ENCODE measurements at places on chromosomes 13 and 19.

DNA sequence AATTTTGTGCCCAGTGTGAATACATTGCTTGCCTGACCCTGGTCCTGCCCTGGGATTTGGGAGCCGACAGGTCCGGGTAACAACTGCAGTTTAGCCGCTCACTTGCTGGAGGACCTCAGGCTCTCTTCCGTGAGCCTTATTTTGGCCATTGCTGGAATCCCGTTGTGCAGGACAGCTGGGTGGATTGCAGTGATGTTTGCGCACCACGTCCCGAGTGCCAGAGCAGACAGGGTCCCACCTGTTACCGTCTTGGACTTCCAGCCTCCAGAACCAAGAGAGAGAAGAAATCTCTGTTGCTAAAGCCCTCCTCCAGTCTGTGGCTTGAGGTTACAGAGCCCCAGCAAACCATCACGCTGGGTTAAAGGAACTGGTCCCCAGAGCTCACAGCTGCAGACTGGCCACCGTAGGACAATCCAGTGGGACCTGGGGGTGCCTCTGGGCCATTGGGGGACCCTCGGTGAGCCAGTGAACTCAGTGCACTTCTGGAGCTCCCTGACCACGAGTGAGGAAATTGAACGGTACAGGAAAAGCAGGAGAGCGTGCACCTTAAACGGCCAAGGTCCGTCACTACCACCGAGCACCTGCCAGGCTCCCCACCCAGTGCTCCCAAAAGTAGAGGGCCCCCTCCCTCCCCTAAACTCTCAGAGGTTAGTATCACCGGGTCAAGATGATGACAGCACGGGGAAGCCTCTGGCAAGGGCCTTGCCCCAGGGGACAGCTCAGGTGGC, 92.9 kb downstream of the GNG7 start:
- no peak for DNase-seq

- DNase-seq: no peak
Measured at GRCh38 chr13:36891752-36892151, 28.3 kb downstream of the SMAD9 start.

DNA sequence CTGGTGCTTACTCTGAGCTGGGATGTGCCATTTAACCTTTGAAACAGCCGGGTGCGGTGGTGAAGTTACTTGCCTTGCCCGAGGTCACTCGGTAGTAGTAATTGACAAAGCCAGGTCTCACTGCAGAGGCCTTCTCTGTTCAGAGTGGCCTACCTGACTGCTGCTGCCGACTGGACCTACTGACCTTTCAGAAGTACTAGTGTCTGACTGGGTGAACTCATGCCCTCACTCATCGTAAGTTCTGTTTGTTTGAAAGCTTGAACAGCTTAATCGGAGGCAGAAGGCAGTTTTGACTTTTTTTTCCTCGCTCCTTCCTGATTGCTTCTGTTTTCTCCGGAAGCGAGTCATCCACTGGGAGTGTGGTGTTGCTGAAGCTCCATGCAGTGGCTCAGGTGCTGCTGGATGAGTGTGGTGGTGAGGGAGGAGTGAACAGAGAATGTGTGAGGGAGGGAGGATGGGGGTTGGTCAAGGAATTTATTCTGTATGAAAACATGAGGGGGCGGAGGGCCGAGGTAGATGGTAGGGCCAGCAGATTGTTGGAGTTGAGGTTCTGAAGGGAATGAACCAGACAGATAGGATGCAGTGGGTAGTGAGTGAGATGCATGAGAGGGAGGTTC, 2.7 kb downstream of the SPINT2 start:
- DNase-seq: no peak

- DNase-seq: no peak
Measured at GRCh38 chr13:37531049-37531448, 67.5 kb downstream of the POSTN start.

GRCh38 chr19:4233282-4233853, 4.0 kb downstream of the EBI3 start:
- peak; percentile 52 for DNase-seq

DNA sequence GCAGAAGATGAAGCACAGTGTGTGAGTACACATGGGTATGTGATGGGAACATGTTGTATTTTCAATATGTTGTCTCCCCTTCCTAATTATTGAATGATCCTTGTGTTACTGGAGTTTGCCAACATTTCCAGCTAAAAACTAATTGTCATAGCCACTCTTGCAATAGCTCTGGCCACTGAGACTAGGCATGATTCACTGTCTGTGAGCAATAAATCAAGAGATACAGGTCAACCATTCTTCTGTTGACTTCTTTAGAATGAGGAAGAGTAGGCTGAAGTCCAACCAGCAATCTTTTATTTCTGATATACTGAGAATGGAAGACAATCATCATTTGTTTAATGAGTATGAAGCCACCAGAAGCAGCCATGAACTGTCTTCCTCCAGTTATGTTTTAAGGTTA, 413.9 kb downstream of the SLITRK5 start:
- no peak for DNase-seq

- DNase-seq: no peak
Measured at GRCh38 chr19:50926144-50926543, 14.9 kb upstream of the KLK4 start.

DNA sequence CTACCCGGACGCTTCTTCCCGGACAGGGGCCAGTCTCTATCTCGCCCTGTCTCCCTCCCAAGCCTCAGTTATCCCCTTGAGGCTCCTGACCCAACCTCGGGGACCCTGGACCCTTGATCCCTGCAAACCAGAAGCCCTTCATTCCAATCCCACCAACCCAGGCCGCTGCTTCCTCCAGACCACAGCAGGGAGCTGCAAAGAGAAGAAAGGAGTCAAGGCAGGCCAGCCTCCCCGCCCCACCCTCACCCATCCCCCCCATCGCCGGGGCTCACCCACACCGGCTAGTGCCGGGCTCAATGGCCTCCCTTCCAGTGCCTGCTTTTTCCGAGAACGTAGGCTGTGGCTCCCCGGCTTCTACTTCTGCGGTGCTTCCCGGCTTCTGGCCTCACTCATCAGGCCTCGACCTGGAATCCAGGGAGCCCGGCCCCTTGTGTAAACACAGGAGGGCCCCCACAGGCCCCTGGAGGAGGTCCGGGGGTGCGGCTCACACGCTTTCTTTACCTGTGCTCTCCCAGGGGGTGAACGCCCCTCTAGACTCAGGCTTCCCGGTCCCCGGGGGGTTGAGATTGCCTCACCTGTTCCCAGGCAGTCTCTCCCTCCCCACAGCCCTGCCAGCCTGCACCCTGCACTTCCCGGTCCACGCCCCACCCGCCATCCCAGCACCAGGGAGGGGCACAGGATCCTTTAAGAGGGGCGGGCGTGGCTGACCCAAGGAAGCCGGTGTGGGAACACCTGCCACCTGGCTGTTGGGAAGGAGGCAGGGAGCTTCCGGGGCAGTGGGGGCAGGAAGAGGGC, at the start of gene FAM83E:
TSS of gene FAM83E (minus strand) at position 641 of the 795 bp plus-strand sequence. CDS start 1,704 bp downstream, outside the sequence.
- DNase-seq: no peak

GRCh38 chr19:57818378-57818777, 3.7 kb upstream of the ZNF552 start:
- no peak for DNase-seq

DNA sequence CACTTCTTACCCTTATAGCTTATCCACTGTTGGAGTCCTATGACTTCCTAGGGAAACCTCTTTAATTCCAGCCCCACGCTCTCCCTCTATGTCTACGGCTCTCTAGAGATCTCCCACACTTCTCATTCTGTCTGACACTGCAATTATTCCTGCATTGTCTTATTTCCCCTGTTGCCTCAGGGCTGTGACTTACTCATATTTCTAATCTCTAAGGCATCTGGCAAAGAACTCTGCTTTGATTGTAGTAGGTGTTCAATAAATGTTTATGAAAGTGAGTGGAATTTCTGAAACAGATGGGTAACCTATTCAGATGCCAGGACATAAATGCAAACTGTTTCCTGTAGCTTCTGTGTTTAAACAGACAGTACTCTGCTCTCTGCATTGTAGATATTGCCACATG, 102.4 kb upstream of the SERTM1 start:
- no peak for DNase-seq

- no peak for DNase-seq
Measured at GRCh38 chr13:68076046-68076445, 845.9 kb upstream of the PCDH9 start.

DNA sequence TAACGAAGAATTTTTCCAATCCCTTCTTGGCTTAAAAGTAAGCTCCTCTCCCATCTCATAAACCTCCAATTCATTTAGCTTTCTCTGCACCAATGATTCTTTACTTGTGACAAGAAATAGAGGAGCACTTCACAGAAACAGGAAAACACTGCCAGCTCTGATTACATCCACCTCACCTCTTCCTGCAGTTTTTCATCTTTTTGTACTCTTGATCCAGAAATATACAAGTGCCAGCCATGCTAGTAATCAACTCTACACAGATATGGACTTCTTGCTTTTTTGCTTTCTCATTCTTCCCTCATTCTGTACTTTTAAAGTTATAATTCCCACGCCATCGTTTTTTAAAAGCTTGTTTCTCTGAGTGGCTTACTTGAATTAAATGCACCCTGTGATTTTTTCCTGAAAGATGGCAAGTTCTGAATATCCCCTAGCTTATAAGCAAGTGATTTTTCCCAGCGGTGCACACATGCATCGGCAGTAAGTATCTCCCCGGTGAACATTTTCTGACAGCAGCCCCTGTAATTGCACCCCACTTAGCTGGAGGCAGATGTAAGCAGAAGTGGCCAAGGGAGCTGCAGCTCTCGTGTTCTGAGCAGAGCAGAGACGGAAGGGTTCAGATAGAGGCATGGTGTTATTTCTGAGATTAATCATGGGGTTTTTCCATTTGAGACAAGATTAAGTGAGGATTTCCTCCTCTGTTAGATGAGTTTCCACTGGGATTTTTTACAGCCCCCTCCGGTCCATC, 340.7 kb downstream of the SLC7A1 start:
- DNase-seq: no peak

DNA sequence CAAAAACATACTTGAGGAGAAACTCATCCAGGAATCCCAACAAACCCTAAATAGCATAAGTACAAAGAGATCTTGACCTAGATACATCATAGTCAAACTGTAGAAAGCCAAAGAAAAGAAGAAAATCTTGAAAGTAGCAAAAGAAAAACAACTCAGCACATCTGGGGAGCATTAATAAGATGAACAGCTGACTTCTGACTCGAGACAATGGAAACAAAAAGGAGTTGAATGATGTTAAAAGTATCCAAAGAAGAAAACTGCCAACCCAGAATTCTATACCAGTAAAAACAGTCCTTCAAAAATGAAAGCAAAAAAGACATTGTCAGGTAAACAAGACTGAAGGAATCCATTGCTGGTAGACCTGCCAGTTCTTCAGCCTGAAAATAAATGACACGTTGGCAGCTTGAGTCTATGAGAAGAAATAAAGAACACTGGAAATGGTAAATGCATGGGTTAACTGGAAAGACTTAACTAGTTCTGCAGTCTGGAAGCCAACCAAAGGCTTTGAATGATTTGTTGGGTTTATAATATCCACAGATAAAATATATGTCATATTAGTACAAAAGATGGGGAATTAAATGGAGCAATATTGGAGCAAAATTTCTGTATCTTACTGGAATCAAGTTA, 46.8 kb downstream of the TSSK6 start:
- DNase-seq: no peak

DNA sequence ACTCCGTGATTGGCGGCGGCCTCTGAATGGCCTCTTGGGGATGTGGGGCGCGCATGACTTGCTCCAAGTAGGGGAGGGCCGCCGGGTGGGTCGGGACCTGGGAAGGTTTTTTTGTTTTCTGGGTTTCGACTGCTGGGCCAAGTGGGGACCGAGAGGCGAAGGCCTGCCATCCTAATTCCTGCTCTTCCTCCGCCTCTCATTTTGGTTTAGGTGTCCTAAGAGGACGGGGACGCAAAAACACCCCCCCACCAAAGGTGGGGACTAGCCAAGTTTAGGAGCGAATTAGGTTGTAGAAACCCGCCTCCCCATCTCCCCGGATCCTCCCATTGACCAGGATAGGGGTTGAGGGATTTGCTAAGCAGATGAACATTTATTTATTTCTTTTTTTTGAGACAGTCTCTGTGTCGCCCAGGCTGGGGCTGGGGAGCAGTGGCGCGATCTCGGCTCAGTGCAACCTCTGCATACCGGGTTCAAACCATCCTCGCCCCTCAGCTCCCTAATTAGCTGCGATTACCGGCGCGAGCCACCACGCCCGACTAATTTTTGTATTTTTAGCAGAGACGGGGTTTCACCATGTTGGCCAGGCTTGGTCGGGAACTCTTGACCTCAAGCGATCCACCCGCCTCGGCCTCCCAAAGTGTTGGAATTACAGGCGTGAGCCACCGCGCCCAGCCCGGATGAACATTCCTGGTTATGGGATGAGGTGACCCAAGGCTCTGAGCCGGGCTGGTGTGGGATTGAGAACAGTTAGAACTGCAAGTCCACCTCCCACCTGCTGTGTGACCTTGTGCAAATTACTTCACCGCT, 838 bp downstream of the PPP2R1A start:
- peak; percentile 10 for DNase-seq

GRCh38 chr19:46081928-46082727, 41.3 kb upstream of the IGFL4 start:
- peak; percentile 40 for DNase-seq

DNA sequence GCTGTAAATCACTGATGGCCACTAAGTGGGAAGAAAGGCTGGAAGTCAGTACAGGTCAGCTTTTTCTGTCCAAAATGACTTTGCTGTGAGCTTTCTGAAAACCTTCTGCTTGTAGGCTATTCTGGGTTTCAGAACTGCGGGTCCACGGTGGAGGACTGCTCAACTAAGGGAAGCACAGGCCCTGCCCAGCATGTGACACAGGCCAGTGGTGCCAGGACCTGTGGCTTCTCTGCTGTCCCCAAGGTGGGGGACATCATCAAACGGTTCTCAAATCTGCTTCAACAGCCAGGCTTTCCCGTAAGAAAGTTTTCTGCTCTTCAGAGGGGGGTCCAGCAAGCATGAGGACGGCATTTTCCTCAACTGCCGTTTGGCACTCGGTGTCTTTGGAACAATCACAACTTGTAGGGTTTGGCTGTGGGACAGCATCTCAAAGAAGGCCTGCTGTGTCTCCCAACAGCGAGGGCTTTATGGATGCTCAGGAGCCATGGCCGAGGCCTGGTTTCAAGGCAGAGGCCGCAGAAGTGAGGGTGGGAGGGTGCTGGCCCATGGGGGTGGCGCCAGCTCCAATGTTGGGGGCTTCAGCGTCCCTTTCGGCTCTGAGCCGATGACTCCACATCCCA, 3.8 kb downstream of the SGTA start:
- DNase-seq: no peak

DNA sequence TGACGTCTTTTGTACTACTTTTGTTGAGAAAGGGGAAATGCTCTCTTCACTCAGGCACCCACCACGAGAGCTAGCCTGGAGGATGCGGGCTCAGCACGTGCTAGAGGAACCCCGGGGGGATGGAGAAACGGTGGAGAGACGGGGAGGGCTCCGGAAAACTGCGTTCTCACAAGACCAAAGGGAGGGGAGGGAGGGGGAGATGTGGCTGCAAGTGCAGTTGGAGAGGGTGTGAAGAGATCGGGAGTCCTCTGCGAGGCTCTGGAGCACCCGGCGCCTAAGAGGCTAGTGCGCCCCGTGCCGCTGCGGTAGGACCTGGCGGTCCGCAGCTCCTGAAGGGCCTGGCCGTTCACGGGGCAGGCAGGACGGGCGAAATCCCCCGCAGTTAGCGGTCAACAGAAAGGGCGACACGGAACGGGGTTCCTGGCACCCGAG, 43.4 kb upstream of the XPO4 start:
- peak; percentile 52 for DNase-seq

GRCh38 chr19:2060884-2061494, 9.9 kb upstream of the MKNK2 start:
- peak; percentile 52 for DNase-seq

GRCh38 chr19:8476524-8476923, 25.9 kb downstream of the PRAM1 start:
- no peak for DNase-seq

Measured in inflammatory macrophage (primary cell).